Placental pericyte (primary cell): ENCODE measurements at places on chromosomes 16 and 17. TPM values are rescaled to one million over a fixed set of nuclear protein-coding genes. Genes with fewer than 3 reads are reported as not detected.

Gene RAP1GAP2
- total RNA-seq = 0.44 and 3.7 TPM in 2 replicates

Gene CD79B
- total RNA-seq = not detected in 2 replicates

Gene PRR35
- total RNA-seq = 0.14 TPM in 1 of 2 replicates, not detected in the other

Gene KRT34
- total RNA-seq = 2.2 and 4.7 TPM in 2 replicates

Gene TPSG1
- not detected in 2 replicates for total RNA-seq

Gene PIPOX
- total RNA-seq = 1.3 and 2.6 TPM in 2 replicates

Gene CRYM
- 0.14 TPM in 1 of 2 replicates, not detected in the other for total RNA-seq

Gene DRC3
- 0.66 and 0.86 TPM in 2 replicates for total RNA-seq

Gene HSD3B7
- 7.0 and 37.9 TPM in 2 replicates for total RNA-seq

Gene RASL10B
- total RNA-seq = 3.7 and 8.3 TPM in 2 replicates

Gene TBX4
- not detected in 2 replicates for total RNA-seq

Gene CTRL
- 0.29 and 2.0 TPM in 2 replicates for total RNA-seq

Gene CAMKK1
- 4.6 and 5.7 TPM in 2 replicates for total RNA-seq

Gene DVL2
- 82.8 and 90.8 TPM in 2 replicates for total RNA-seq

Gene SLC6A2
- total RNA-seq = 0.43 TPM in 1 of 2 replicates, not detected in the other

Gene RNF43
- total RNA-seq = not detected in 2 replicates

Gene DNASE1L2
- 0.86 and 1.1 TPM in 2 replicates for total RNA-seq

Gene RHBDL3
- under 0.01 TPM in 1 of 2 replicates, not detected in the other for total RNA-seq

Gene CD68
- 16.9 and 20.6 TPM in 2 replicates for total RNA-seq

Gene GNAO1
- 0.22 and 0.29 TPM in 2 replicates for total RNA-seq

Gene TM4SF5
- not detected in 2 replicates for total RNA-seq

Gene CACNG1
- not detected in 2 replicates for total RNA-seq

Gene TOM1L1
- total RNA-seq = 21.8 and 51.6 TPM in 2 replicates

Gene EPOP
- 0.86 and 0.88 TPM in 2 replicates for total RNA-seq

Gene TP53TG3B
- 0.44 TPM in 1 of 2 replicates, not detected in the other for total RNA-seq

Gene MT4
- total RNA-seq = not detected in 2 replicates

Gene LPO
- total RNA-seq = 0.22 TPM in 1 of 2 replicates, not detected in the other

Gene TBC1D26
- total RNA-seq = not detected in 2 replicates

Gene KCNJ12
- total RNA-seq = under 0.01 and 0.14 TPM in 2 replicates

Gene AXIN2
- 1.1 TPM in 2 replicates for total RNA-seq

Gene TBC1D3C
- total RNA-seq = not detected in 2 replicates

Gene CSH1
- total RNA-seq = not detected in 2 replicates

Gene RASD1
- total RNA-seq = 1.1 and 2.2 TPM in 2 replicates

Gene TRIM16
- 53.4 and 62.4 TPM in 2 replicates for total RNA-seq

Gene NTHL1
- total RNA-seq = 17.3 and 33.6 TPM in 2 replicates

Gene C17orf107
- total RNA-seq = 0.57 and 6.1 TPM in 2 replicates

Gene RCVRN
- not detected in 2 replicates for total RNA-seq

Gene ADAM11
- total RNA-seq = 0.22 and 0.57 TPM in 2 replicates

Gene MLST8
- 37.4 and 39.2 TPM in 2 replicates for total RNA-seq
